ENCODE measurements at places on chromosomes 12 and 14.

GRCh38 chr14:22232933-22233332 is 356.1 kb downstream of the DAD1 start:
- no peak for DNase-seq

DNA sequence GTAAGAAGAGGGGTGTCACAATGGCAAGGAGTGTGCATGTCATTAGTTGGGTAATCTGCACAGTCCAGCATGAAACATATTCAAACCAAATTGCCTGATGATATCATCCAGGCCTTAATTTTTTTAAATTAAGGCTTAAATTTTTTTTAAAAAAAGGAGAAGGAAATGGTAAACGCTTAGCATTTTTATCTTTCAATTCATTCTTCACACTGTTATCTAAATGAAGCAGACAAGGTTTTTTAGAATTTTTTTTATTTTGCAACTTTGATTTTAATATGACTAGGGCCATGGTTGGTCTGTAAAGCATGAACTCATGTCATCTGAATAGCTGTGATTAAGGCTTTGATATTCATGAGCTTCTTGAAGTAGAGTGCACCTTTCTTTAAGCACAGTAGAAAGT is 362.5 kb downstream of the SYT1 start:
- no peak for DNase-seq

GRCh38 chr14:90839024-90839888 is 23.0 kb upstream of the TTC7B start:
- no peak for DNase-seq

- no peak for DNase-seq
These were observed 377.6 kb upstream of the ATP2B1 start for GRCh38 chr12:90086281-90086680.

DNA sequence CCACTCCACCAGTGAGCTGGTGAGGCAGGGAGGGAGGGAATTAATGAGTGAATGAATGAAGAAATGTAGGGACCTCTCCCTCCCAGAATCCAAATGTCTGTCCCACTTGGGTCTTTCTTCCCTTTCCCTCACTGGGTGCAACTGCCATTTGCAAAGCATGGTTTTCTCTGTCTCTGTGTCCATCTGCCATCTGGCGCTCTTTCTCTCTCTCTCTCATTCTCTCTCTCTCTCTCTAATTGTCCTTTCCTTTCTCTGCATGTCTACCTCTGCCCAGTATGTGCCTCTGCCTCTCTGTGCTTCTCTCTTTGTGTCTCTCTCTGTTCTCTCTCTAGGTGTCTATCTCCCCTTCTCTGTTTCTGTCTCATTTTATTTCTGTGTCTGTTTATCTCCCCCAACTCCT is 102.7 kb downstream of the CMKLR1 start:
- no peak for DNase-seq

DNA sequence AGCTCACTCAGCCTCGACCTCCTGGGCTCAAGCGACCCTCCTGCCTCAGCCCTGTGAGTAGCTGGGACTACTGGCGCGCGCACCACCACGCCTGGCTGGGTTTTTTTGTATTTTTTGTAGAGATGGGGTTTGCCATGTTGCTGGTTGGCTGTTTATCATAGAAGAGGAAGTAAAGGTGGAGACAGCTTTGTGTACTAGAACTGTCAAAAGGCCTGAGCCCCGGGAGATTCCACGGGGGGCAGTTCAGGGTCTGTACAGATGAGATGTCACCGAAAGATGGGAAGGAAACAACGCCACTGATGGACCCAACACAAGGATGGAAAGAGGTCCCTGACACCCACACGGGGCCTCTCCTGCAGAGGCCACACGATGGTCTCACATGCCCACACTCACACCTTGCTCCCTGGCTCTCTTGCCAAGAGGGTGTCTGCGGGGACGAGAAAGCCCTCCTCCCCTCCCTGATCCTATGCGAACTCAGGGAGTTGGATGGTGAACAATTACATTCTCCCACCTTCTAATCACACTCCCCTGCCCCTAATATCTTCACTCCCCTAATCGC is 66.6 kb downstream of the KDM2B start:
- DNase-seq: no peak

DNA sequence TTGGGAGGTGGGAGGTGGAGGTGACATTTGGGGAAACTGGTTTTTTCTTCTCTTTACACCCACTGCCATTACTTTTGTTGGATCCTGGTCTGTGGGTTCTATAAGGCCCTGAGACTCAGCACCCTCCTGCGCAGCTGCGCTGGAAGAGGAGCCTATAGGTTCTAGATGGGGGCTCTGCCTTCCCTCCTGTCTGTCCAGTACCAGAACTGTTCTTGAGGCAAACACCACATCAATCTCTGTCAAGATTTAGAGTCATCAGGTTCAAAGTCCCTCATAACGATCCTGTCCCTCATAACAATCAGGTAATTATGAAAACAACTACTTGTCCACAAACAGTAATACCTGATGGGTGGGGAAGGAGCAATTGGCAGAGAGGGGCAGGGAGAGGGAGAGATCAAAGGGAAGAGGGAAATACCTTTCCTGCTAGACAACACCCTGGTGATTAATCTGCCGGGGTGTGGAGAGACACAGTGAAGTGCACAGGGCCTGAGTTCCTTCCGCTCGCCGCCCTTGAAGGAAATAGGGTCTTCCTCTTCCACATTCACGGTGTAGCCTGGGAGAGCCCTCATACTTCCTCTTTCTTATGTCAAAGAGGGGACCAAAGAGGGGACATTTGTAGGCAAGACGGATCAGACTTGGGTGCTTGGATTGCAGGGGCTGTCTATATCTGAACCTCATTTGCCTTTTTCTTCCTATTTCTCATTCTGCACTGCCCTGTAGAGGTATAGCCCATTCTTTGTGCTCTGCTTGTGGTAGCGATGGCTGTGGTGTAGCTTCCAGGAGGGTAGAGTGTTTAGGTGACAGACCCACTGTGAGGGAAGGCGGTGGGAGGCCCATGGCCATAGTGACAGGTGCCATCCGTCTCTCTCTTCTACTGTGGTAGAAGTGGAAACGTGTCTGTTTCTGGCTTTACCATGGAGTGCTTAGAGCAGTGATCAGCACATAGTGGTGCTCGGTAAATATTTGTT is 12.6 kb downstream of the GPRC5A start:
- DNase-seq: no peak
